ENCODE measurements at places on chromosomes 16 and 17.
A peak's percentile ranks its signal among the peaks of the same experiment; 100 is the strongest.

DNA sequence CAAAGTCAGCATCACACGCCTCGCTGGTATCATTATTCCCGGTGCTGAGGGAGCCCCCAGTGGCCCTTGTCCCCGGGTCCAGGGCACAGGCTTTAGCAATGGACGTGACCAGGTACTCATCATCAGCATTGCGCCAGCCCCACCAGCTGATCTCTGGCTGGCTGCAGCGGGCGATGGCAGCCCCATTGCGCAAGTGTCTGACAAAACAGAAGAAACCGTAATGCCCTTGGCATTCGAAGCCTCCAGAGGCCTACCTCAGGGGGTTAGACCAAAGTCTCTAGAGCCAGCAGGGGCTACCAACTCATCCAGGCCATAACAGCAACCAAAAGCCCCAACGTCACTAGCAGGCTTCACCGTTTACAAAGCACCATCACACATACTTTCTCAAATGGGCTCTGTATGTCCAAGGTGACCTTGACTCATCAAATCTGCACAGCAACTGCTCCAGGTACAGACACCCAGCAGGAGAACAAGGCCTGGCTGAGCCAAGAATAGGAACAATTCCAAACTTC lies 7.3 kb downstream of the MTMR4 start:
- peak; percentile 86 for DNase-seq

- DNase-seq = no peak
Measured at GRCh38 chr17:10789694-10790271, 14.1 kb downstream of the TMEM238L start.

- DNase-seq = no peak
Measured at GRCh38 chr17:37847102-37847501, 77.1 kb upstream of the TBC1D3K start.

DNA sequence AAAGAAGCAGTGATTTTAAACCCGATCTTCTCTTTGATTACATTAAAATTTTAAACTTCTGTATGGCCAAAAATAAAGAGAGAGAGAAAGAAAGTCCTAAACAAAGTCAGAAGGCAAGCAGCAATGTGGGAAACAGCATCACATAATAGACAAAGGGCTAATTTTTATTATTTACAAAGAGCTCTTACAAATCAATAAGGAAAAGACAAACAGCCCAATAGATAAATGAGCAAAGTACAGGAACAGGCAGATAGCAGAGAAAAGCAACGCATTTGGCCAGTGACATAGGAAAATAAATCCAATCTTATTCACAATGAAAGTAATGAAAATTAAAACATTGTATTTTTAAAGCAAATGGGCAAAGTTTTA lies 93.1 kb downstream of the SALL1 start:
- no peak for DNase-seq

DNA sequence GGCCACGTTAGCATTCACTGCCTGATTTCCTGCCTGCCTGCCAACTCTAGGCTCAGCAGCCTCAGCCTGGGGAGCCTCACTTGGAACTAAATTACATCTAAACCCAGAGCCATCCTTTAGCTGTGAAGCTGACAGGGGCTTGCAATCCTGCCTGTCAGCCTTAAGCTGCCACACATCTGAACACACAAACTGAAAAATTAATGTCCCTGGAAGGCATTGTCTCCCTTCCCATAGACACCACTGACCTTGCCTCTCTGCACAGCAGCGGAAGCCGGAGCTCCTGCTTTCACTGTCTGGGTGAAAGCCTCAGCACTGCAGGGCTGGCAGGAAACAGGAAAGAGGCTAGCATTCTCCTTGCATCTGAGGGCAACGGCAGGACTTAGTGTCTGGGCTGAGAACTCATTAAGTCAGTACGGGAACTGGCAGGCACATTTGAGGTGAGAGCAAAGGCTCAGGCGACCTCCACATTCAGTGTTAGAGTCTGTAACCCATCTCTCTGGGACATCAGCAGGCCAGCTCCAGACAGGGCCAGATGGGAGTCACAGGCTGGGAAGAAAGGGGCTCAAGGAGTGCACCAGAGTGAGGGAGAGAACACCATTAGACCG lies 452.4 kb upstream of the C16orf82 start:
- no peak for DNase-seq

DNA sequence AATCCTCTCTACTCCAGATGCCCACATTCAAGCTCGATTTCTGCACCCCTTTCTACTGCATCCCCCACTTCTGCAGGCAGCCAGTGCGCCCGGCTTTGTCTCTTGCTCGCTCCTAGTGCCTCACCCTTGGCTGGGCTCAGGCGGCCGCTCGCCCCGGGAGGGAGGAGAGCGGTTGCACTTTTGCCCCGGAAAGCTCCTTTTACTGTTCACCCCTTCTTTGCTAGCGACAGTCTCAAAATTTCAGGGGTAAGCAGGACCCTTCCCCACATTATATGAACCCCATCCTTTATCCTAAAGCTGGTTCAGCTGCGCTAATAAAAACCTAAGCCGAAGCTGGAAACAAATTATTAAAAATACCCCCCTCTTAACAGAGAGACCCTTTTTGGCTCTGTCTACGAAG lies 1.0 kb downstream of the HOXB5 start:
- no peak for DNase-seq

All from NB4 (cell line).